COLO829 (cell line): ENCODE measurements at places on chromosomes 12 and 14.

DNA sequence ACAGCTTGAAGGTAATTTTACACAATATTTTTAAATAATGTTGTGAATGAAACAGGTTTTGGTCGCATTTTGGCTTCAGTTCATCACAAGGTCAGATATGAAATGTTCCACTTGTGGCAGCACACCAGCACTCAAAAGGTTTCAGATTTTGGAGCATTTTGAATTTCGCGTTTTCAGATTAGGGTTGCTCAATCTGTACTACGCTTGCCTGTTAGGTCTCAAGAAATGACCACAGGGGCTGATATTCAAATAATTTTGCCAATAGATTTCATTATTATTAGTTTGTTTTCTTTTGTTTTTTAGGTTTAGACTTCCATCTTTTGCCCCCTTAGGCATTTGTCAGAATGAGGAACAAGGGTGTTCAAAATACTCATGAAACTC, 29.8 kb downstream of the DICER1 start:
- no peak for DNase-seq

GRCh38 chr12:49652921-49653520, 29.7 kb downstream of the PRPF40B start:
- DNase-seq = no peak

- DNase-seq = no peak
Measured at GRCh38 chr12:13066459-13066858, 22.3 kb downstream of the FAM234B start.

GRCh38 chr12:92300777-92301176, 155.1 kb upstream of the BTG1 start:
- no peak for DNase-seq

GRCh38 chr12:71958457-71958856, 19.8 kb downstream of the TPH2 start:
- DNase-seq = no peak

GRCh38 chr12:11638315-11638916, 11.1 kb upstream of the ETV6 start:
- DNase-seq = no peak

GRCh38 chr14:24317141-24317928, 6.0 kb downstream of the LTB4R start:
- peak; percentile 48 for DNase-seq

DNA sequence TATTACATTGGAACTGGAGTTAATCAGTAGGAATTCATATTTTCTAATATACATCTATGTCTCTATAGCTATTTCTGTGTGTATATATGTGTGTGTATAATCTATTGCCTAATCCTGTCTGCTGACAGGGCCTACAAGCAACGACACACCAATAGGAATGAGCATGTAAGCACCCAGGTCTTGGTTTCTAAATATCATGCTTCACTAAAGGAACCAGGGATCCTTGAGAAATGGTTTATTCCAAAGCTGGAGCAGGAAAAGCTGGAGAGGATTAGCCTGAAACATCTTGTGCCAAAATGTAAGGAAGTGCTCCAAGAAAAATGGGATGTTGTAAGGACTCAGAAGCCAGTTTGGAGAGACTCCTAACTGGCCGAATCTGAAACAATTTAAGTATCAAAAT, 29.3 kb upstream of the LGALS3 start:
- DNase-seq = no peak

DNA sequence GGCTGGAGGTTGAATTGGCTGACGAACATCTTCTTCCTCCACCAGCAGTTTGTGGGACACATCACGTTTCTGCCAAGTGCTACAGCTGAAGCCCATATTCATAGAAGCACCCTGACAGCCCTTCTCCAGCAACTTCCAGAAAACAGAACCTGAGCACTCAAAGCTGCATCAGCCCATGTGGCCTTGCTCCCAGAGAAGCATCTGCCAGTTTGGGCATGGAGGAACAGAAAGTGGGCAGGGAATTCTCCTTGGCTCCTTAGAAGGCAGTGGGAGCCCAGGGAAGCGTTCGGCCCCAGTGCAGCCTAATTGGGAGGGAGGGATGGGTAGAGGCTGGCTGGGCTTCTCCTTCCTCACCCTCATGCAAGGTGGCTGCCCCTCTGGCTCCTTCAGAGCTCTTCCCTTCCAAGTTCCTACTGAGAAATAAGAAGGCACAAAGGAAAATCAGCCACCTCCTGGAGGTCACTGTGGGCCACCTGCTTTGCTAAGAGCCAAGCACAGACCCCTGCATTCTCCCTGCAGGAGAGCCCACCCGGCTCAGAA, 4.1 kb upstream of the NGB start:
- no peak for DNase-seq

DNA sequence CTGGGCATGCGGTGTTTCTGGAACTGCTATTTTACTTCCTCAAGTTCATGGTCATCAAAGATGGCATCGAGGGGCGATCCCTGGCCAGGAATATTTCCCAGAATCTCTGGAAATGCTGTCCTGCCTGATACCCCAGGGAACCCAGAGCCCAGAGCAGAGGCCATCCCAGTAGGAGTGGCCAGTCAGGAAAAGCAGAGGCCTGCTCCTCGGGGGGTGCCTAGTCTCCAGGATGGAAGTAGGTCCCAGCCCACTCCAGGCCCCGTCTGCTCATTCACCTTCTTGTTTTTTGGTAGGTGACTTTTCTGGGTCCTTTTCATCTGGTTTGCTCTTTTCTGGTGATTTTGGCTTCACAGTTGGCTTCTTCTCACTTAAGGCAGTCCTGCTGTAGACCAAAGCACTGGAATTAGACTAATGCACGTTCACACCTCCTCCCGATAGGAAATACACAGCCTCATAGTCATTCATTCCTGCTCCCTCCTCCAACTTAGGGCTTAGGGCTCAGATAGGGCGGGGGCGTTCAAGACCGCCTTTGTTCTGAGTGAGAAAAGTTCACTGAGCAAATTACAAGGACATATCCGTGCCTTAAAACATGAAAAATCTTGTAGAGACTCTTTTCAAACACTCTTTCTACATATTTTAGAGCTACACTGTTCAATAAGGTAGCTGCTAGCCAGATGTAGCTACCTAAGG, 51.1 kb downstream of the TRAFD1 start:
- peak; percentile 70 for DNase-seq

GRCh38 chr14:51650716-51651387, 858 bp upstream of the FRMD6 start:
- no peak for DNase-seq

- DNase-seq = no peak
Measured at GRCh38 chr12:95859344-95859816, 628 bp downstream of the SNRPF start.

DNA sequence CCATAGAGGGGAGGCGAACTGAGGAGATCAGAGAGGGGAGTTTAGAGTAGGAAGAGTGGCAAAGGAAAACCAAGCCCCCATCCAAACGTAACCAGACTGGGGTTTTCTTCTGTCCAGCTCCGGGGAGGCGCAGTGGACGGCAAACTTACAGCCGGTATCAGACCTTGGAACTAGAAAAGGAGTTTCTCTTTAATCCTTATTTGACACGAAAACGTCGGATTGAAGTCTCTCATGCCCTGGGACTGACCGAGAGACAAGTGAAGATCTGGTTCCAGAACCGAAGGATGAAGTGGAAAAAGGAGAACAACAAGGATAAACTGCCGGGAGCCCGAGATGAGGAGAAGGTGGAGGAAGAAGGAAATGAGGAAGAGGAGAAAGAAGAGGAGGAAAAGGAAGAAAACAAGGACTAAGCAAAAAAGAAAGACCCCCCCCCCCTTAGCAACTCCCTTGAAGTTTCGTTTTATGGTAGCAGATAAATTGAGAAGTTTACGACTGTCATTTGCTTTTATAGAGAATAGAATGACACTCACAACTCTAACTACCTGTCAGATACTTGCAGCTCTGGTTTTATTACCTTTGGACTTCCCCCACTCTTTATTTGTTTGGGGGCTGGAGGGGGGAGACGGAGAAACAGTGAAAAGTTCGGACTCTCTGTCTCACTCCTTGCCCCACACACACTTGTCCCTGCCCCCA, 2.3 kb downstream of the HOXC8 start:
- no peak for DNase-seq

DNA sequence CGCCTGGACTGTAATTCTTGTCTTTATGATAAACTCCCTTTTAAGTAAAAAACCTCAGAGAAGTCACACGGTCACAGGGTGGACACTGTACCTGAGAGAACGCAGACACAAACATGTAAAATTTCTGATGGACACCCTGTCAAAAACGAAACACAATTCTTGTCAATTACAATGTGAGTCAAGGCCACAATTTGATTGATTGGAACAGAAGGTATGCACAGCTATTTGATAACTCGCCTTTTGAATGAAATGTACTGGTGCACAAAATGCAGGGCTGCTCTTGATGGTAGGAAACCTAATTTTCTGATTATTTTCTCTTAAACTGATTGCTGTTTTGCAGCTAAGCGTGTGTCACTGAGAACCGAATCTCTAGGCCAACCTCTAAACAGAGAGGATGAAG, 9.2 kb downstream of the DNAH10 start:
- DNase-seq = no peak

DNA sequence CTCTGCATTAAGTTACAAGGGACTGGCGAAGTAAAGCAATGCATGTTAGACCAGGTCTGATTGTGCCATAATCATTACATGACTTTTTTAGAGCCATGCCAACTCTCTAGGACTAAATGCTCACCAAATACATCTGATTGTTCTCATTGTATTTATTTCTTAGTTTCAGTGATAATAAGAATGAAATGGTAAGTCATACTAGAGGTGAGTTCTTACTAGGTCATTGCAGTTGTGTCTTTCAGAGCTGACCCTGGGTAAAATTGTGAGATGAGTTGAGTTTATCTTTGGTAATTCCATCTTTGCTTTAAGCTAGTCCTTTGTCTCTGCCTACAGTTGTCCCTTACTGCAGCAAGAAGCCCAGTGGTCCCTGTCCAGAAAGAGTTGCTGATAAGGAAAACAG, 73.2 kb downstream of the PRKCH start:
- DNase-seq = no peak

- DNase-seq = no peak
Measured at GRCh38 chr12:114006482-114007425, 40.6 kb upstream of the RBM19 start.

- DNase-seq = no peak
Measured at GRCh38 chr12:24201258-24201970, 251.9 kb upstream of the SOX5 start.

DNA sequence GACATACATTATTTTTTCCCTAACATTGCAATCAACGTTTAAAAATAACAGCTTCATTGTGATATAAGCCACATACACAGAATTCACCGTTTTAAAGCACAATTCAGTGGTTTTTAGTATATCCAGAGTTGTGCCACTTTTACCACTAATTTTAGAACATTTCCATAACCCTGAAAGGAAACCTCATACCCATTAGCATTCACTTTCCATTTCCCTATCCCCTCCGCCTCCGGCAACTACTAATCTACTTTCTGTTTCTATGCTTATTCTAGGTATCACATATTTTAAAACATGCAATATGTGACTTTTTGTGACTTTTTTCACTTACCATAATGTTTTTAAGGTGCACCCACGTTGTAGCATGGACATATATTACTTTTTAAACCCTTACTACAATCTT, 55.6 kb upstream of the ISM2 start:
- no peak for DNase-seq

- no peak for DNase-seq
Measured at GRCh38 chr12:116881325-116881876, at the start of gene HRK. HRK (minus strand) TSS chr12:116881441; CDS start chr12:116881307, 134 bp downstream.

GRCh38 chr12:93733358-93733757, 56.2 kb downstream of the CRADD start:
- no peak for DNase-seq

DNA sequence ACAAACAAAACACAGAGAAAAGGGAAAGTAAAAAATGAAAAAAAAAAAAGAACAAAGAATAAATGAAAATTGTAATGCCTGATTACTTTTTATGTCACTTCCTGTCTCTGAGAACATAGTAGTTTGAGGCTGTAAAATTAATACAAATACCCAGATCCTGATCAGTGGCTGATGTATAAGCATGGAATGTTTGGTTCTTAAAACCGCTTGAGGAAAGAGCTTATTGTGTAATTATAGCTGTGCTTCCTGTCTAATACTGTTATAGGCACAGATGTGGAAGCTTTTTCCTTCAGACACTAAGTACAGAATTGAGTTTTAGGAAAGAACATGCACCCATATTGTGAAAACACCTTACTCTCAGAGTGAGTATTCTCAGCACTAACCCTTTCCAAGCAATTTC, 86.9 kb downstream of the AVPR1A start:
- no peak for DNase-seq

DNA sequence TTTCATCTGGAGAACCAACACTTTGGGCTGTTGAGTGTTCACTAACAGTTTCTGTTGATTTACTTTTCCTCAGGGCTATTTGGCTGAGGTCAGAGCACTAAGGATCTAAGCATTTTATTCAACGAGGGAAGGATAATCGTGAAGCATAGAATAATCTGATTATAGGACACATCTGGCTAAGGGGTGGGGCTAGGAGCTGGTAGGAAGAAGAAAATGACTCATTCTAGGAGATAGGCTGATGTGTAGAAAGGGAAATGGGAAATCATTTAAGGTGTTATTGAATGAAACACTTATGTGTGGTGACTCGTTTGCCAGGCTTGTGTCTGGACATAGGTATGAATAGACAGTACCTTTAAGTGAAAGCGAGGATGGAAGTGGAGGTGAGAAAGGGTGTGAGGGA, 167.2 kb downstream of the ETNK1 start:
- DNase-seq = no peak

GRCh38 chr14:24398653-24399446, at the start of gene NYNRIN:
NYNRIN (plus strand) TSS chr14:24399003; CDS start chr14:24399247, 244 bp downstream.
- DNase-seq = no peak
